ENCODE measurements at places on chromosomes 2 and 18.

- DNase-seq = no peak
These were observed 86.2 kb upstream of the HS6ST1 start for GRCh38 chr2:128404709-128405466.

GRCh38 chr2:224658780-224659405 lies 57.3 kb downstream of the CCDC195 start:
- no peak for DNase-seq

- DNase-seq = no peak
These were observed 1.6 kb upstream of the SESTD1 start for GRCh38 chr2:179266271-179266670.

- no peak for DNase-seq
These were observed 34.4 kb downstream of the VRK2 start for GRCh38 chr2:58081000-58081399.

DNA sequence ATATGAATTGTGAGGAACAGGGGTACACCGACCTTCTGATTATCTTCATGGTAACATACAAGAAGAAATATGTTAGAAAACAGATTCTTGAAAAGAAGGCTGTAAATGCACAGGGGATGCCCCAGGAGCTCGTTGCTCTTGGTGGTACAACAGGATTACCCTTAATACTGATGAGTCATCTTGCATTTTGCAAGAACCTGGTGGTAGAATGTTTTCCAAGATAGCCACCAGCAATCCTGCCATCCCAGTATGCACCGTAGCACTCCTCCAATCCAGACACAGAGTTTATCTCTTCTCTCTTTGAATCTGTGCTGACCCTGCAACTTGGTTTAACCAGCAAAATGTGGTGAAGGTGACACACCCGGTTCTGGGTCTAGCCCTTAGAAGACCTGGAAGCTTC lies 238.3 kb downstream of the EN1 start:
- no peak for DNase-seq

DNA sequence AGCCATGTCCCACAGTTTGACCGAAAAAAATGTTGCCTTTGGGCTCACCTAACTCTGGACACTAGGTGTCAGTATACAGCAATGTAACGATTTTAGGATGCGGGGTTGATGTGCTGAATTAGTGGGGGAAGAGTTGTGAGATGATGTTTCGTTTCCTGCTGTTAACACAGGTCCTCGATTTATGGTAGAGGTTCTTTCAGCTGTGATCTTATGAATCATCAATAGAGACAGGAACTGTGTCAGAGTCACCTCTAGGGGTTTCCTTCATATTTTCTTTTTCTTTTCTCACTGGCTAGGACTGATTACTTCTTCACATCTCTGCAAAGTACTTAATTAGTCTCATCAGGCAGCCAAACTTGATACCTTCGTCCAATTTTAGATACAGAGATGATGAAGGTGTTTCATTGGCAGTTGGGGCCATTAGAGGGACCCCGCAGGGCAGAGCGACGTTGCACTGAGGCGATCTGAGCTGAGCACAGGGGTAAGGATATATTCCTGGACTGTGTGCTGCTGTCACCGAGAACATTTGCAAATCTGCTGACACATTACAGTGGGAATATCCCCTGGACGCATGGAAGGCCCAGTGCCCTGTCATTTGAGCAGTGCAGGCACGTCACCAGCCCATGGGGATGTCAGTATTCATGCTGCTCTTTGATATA lies 10.2 kb upstream of the MMADHC start:
- peak; percentile 16 for DNase-seq

DNA sequence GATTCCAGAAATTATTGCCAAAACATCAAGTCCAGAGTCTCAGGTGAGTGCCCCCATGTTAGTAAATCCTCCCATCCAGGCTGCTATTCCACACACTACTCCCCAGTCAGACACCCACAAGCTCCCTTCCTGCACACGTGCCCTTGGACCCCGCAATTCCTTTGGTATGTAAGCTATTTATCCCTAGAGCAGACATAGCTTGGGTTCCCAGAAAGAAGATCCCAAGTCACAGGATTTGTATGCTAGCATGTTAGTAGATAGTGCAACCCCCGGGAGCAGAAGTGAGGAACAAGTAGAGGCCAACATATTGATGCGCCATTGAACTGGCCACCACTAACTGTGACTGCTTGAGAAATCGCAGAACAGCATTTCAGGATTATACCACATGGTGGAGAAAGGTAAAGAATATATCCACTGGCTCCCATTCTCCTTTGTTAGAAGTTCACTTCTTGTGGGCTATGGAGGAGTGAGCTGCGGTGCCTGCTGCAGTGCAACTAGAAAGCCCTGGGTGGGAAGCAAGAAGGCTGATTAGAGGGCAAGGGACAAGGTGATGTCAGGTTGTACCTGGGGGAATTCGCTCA lies 137.5 kb upstream of the CHAC2 start:
- no peak for DNase-seq

- no peak for DNase-seq
These were observed 43.3 kb downstream of the OSBPL1A start for GRCh38 chr18:24354278-24354677.

GRCh38 chr2:199984755-199985154 lies 29.4 kb downstream of the MAIP1 start:
- DNase-seq = no peak

DNA sequence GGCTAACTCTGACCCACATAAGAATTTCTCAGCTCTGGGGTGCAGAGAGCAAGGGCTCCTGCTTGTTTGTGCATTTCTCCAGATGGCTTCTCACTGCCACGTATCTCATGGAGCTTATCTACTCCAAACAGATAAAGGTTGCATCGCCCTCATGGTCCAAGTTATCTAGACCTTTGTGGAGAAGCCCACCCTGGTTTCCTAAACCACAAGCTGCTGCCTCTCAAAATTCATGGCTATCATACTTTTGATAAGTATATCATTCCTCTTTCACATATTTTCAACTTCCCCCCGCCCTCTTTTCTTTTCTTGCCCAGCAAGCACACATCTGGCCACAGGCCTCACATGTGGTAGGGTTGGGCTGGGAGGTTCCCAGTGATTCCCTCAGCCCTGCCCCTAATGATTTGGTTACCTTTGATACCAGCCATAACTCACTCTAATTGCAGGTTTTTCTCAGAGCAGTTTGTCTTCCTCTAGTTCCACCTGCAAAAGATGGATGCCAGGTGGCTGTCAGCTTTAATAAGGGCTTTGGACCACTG lies 146.0 kb downstream of the RHBDD1 start:
- DNase-seq = no peak

- no peak for DNase-seq
These were observed 29.8 kb downstream of the UPP2 start for GRCh38 chr2:158131483-158131912.

GRCh38 chr2:25168256-25169072 lies at the start of gene POMC:
TSS of gene POMC (minus strand) at chr2:25168580. CDS start at chr2:25164772, 3,808 bp downstream.
- DNase-seq = peak; percentile 10
